Hypothalamus (tissue), 51 donors: ENCODE measurements at places on chromosomes 1 and 21.

DNA sequence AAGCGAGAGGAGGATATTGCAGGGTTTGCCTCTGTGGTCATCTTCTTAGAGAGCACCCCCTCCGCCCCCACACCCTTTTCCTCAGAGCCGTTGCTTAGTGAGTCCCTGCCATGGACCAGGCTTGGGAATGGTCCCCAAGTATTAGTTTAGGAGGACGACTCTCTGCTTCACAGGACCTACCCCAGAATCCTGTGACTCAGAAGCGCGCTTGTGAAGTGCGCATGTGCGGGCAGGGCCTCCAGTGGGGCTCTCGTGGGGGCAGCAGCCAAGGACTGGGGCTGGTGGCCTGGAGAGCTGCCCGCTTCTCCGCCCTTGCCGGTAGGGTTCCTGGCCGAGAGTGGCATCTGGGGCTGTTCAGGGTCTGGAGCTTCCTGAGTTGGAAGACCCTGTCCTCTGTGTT lies 37.3 kb upstream of the HMGN1 start:
- DNase-seq = no peak

- DNase-seq = no peak
Measured at GRCh38 chr1:4969556-4970129, 315.2 kb downstream of the AJAP1 start.

DNA sequence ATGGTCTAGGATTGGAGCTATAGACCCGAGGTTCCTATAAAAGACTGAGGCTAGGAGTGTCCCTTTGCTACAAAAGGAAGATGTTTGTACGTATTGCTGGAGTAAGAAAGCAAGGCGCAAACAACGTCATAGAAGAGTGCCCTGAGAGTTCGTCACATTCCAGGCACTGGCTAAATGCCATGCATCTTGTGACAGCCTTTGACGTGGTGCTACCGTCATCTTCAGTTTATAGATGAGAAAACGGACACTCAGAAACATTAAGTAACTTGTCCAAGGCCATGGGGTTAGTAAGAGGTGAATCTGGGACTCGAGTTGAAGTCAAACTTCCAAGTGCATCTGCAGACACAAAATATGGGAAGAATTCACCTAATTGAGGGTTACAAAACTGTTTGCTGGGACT lies 104.2 kb upstream of the SLC45A1 start:
- no peak for DNase-seq

- DNase-seq = no peak
Measured at GRCh38 chr1:156523801-156524480, 23.4 kb upstream of the MEF2D start.

DNA sequence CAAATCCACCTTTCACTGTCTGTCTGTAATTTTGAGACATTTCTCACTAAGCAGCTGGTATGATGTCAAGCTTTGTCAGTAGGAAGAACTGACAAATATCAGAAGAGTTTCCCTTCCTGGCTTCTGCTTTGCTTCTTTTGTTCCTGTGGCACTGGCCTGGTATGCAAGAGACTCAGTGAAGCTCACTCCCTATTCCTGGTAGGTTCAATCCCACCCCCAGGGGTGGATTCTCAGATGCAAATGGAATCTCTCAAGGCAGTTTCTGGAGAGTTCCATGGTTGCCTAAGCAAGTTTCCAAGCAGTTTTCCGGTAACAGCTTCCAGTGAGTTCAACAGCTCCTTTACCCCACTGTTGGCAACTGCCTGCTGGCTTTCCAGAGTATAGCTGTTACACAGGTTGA lies 683.4 kb downstream of the PTPRC start:
- DNase-seq = no peak

GRCh38 chr1:72284084-72284347 lies 1.7 kb upstream of the NEGR1 start:
- DNase-seq = no peak

GRCh38 chr1:53593758-53594380 lies 134.7 kb downstream of the DMRTB1 start:
- DNase-seq = no peak

- DNase-seq = peak; percentile 73
Measured at GRCh38 chr1:230176871-230177411, 109.9 kb downstream of the GALNT2 start.

GRCh38 chr1:102821707-102822106 lies 286.6 kb downstream of the COL11A1 start:
- no peak for DNase-seq

- no peak for DNase-seq
Measured at GRCh38 chr1:4768553-4768952, 114.1 kb downstream of the AJAP1 start.

DNA sequence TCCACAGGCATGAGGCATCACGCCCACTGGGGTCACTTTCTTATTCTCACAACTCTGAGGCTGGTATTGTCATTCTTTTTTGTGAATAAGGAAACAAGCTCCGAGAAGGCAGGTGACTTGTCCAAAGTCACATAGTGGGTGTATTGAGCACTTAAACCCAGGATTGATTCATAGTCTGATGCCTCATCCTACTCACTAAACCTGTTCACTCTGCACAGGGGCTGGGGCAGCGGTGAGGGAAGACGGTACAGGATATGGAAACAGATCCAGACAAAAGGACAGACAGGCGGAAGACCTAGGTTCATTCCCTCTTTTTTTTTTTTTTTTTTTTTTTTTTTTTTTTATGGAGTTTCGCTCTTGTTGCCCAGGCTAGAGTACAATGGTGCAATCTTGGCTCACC lies 56.6 kb downstream of the NKAIN1 start:
- DNase-seq = no peak

DNA sequence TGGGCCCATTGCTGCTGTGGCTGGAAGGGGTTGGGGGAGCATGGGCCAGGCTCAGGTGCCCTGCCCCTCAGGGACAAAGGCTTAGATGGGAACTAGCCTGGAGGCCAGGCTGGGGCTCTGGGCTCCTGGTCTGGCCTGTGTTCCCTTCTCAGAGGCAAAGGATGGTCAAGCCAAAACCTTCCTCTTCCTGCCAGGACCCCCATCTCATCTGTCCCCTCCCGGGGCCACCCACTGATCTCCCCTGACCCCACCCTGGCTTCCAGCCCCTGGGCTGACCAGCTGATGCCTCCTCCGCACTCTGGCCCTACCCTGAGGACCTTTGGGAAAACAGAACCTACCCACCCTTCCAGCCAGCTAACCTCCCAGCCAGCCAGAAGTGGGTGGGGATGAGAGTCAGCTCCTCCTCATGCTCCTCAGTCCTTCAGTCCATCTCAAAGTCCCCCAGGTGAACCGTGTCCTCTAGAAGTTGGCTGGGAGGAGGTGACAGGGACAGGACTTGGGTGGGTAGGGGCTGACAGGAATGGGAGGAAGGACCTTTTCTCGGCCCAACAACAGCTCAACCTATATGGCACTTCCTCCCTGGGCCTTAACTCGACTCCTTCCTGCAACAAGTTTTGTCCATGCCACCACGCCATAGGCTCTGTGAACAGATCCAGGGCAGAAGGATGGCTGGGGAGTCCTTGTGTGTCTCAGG lies 7.5 kb downstream of the PEAR1 start:
- no peak for DNase-seq

DNA sequence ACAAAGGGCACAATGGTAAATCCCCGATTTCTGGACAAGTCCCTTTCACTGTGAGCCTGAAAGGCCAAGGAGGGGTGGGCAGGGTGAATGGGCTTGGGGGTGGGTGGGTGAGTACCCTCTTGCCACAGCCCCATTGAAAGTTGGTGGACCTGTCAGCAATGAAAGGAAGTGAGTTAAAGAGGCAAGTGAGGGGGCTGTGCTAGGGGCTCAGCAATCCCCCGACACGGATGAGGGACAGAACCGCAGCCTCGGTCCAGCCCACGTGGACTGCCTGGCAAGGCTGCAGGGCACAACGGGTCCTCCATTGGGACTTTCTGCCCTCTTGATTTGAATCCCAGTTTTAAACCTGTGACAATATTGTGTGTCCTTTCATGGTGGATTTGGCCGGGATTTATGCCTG lies 255.3 kb downstream of the FOXD2 start:
- no peak for DNase-seq

GRCh38 chr1:106621853-106622252 lies 434.6 kb upstream of the PRMT6 start:
- DNase-seq = no peak

DNA sequence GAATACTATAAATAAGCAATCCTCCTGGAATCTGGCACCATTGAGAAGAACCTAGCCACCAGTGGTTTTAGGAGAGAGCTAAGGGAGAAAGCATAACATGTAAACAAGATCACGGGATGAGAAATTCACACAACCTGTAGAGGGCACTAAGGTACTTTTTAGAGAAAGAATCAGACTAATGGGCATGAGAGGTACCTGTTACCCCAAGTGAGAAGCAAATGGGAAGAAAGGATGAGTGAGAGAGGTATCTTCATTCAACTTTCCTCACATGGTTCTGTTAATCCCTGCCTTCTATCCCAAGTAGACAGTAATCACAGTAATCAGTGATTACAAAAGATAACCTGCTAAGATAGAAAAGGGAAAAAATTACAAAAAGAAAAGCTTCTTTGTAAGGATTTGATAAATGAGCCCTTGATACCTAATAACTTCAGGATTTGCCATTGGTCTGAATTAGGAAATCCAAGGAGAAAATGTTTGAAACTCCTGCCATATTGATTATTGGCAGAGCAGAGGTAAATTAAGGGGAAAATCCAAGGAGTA lies 251.1 kb upstream of the ADGRL2 start:
- DNase-seq = no peak

- DNase-seq = no peak
Measured at GRCh38 chr1:84688463-84689061, 1.7 kb downstream of the SSX2IP start.

- no peak for DNase-seq
Measured at GRCh38 chr1:38327559-38327973, 281.0 kb upstream of the POU3F1 start.

GRCh38 chr1:69673321-69673720 lies 105.6 kb downstream of the LRRC7 start:
- no peak for DNase-seq

DNA sequence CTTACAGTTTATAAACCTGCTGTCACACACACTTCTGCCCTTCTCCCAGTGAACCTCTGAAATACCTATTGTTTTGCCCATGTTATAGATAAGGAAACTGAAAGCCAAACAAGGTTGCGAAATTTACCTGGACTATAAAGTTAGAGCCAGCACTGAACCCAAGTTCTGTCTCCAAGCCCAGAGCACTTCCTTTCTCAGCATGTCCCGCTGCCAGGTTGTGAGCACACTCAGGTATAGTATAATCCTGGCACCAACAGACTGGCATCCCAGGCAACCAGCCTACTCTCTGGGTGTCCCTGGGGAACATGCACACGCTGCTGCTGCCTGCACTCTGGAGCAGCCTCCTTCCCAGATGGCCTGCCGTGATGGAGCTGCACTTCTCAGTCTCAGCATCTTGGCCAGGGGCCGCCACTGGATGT lies 45.1 kb downstream of the PGBD5 start:
- no peak for DNase-seq

GRCh38 chr1:4743978-4744750 lies 89.8 kb downstream of the AJAP1 start:
- DNase-seq = no peak

- no peak for DNase-seq
Measured at GRCh38 chr1:233668725-233669294, 54.9 kb downstream of the KCNK1 start.

GRCh38 chr1:37605061-37605650 lies 9.4 kb upstream of the GNL2 start:
- DNase-seq = no peak

GRCh38 chr1:48750109-48750508 lies 26.6 kb downstream of the BEND5 start:
- no peak for DNase-seq

DNA sequence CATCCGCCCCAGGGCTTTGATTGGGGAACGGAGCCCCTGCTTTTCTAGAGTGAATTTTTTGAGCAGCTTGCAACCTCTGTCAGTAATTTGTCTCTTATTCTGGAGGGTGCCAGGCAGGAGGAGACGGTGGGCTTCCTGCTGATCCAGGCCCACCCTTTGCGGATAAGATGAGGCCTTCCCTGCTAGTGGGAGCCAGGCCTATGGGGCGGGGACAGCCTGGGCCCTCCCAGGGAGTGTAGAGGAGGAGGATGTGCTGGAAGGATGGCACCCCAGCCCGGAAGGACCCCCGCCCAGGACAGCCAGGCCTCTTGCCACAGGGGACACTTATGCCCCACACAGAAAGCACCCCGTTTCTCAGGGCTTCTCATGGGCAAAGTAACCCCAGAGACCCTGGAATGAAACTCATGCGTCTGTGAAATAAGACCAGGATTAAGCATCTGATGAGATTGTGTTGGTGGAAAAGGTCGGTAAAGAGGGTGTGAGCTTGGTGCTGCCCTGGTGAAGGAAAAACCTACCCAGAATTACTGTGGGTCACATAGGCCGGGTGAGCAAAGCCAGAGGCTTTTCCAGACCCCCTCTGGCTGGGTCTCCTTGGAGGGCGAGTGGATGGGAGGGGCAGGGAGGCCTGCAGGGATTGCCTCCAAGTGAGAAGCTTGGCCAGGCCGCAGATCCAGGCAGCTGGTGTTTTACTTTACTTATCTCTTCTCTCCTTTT lies 118.7 kb downstream of the SIK1 start:
- no peak for DNase-seq

GRCh38 chr1:205286335-205286950 lies 35.1 kb downstream of the NUAK2 start:
- no peak for DNase-seq
